ENCODE measurements at places on chromosomes 2 and 18.

- no peak for DNase-seq
Measured at GRCh38 chr18:48355276-48356115, 53.7 kb downstream of the ZBTB7C start.

DNA sequence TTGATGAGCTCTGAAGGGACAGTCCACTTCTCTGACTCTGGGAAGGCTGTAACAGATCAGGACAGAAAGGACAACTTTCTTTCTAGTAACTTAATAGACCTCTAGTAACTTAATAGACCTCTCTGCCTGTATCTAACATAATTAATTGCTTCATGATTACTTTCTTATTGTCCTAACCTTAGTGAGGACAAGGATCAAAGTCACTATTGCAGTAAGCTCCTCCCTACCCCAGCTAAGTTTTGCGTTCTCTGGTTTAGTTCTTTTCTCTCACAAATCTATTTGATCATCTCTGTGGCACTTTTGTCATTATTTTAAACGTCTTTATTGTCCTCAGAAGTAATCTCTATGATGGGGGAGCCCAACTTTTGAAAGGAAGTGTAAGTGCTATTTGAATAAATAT, 125.5 kb upstream of the UGP2 start:
- DNase-seq, result no peak

DNA sequence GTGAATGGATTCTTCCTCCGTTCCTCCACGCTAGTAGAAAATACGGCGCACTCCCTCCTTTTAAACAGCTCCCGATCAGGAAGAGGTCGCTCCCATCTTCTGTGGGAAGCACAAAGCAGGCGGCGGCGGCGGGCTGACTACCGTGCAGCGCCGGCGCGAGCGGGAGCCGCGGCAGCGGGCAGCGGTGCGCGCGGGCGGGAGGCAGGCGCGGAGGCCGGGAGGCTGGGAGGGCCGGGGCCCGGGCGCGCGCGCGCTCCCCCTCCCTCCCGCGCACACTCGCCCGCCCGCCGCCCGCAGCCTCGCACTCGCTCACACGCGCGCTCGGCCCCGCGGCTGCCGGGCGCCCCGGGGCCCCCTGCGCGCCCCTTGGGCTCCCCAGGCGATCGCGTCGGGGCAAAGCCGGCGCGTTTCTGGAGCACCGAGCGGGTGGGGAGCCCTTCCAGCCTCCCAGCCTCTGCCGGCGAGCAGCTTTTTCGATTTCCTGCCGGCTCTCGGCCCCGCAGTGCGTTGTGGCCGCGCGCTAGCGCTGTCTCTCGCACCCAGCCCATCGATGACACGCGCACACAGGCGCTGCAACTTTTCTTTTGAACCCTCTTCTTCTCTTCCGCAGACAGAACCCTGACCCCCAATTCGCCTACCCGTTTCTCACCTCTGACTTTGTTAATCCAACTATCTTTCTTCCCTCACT, at the start of gene SLC8A1:
Gene SLC8A1 (minus strand): TSS at position 173 of the 688 bp plus-strand sequence.
- peak; percentile 40 for DNase-seq

DNA sequence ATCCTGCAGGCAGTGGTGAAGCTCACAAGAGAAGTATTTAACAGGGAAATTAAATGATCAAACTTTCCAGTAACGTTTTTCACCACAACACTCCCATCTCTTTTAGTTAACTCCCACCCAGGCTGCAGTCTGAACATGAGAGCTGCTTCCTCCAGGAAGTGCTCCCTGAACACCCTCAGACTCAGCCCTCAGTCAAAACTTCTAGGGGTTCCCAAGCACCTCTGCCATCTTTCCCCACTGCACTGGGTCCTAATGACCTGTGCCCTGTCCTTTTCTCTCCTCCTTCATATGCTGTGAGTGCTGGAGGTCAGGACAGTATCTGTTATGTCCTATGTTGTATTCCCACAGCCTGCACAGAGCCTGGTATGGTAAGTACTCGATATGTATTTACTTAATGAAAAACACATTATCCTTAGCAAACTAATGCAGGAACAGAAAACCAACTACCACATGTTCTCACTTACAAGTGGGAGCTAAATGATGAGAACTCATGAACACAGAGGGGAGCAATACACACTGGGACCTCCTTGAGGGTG, 49.2 kb upstream of the ASPRV1 start:
- no peak for DNase-seq

DNA sequence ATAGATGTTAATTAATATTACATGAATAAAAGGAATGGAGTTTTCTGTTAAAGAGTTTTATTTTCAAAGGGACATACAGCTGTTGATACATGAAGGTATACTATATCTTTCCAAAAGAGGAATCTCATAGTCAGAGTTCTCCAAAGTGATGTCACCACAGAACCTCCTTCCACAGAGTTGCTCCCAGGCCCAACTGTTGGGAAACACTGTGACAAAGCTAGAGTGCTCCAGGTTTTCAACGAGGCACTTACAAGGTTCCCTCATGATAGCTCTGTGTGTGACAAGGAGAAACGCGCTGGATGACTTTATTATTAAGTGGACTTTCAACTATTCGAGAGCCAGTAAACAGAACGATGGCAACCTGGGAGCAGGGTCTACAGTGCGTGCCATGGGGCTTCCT, 33.5 kb downstream of the PTPN18 start:
- no peak for DNase-seq

- no peak for DNase-seq
Measured at GRCh38 chr18:35835366-35835765, 137.1 kb upstream of the RMP24 start.

DNA sequence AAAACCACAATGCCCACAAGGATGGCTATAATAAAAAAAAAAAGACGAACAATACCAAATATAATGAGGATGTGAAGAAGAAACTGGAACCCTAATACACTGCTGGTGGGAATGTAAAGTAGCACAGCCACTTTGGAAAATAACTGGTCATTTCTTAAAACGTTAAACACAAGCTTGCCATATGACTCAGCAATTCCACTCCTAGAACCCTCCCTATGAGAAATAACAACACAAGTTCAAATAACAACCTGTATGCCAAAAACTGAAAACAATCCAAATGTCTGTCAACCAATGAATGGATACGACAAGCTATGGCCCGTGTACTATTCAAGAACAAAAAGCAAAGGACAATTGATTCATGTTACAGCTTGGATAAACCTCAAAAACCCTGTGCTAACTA, 7.0 kb upstream of the ALPK2 start:
- no peak for DNase-seq

DNA sequence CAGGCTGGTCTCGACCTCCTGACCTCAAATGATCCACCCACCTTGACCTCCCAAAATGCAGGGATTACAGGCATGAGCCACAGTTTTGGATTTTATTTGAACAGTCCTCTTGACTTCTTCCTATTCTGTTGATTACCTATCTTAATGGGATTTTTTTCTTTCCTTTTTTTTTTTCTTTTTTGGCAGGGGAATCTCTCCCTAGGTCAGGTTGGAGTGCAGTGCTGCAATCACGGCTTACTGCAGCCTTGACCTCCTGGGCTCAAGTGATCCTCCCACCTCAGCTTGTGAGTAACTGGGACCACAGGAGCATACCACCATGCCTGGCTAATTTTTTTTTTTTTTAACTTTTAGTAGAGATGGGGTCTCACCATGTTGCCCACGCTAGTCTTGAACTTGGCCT, 2.8 kb downstream of the MTHFD2 start:
- DNase-seq, result peak; percentile 51

DNA sequence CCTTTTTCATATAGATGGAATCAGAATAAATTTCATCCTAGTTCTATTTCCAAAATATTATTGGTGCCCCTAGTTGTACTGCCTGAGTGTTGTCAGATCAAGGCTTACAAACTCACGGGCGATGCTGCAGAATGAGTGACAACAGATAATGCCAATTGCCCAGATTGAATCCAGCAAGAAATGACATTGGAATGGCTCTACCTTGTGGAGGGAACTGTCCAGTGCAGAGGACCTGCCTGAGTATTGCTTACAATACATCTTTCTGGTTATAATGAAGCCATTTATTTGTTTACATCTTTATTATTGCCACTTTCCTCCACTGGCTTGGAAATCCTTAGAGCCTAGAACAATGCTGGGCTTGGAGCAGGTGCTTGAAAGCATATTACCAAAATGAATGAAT, 7.8 kb upstream of the IL1R2 start:
- DNase-seq, result no peak

DNA sequence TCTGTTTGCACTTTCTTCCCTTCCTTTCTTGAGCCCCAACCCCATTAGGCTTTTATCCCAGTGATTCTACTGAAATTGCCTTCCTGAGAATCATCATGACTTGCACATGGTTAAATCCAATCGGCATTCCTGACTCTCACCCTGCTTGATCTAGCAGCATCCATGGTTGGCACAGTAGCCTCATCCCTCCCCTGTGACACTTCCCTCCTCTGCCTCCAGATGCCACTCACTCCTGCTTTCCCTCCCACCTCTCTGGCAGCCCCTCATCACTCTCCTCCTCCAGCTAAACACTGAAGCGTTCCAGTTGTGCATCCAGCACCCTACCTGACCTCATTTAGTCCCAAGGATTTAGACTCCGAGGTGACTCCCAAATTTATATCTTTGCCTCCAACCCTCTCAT, 114.7 kb downstream of the GALNT14 start:
- DNase-seq, result no peak

DNA sequence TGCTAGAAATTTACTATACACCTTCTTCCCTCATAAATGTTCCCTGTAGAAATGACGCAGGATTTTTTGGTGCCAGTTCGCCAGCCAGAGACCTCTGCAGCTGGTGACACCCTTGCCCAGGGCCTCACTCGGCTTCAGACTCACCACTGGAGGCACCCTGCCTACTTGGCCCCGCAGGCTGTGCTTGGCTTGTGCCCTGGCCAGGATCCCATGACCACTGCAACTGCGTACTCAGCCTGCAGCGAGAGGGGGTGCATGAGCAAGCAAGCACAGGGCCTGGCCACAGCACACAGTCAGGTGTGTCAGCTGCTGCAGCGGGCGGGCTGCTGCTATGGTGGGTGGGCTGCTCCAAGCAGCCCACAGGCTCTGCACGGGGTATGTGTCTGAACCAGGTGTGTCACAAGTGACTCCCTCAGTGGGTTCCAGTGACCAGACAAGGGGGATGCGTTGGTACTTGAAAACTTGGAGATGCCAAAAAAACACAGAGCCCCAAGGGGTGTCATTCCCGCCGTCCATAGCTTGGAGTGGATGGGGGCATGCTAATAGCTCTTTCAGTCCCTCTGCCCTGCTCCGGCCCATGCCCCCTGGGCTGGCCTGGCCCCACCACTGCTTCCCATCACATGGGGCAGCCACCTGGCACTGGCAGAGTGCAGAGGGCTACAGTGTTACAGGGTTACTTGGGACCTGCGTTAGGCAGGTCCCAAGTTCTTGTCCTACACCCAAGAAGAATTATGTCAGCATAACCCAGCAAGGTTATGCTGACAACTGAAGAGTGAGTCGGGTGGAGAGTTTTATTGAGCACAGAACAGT, 46.6 kb upstream of the TANC1 start:
- DNase-seq, result no peak

DNA sequence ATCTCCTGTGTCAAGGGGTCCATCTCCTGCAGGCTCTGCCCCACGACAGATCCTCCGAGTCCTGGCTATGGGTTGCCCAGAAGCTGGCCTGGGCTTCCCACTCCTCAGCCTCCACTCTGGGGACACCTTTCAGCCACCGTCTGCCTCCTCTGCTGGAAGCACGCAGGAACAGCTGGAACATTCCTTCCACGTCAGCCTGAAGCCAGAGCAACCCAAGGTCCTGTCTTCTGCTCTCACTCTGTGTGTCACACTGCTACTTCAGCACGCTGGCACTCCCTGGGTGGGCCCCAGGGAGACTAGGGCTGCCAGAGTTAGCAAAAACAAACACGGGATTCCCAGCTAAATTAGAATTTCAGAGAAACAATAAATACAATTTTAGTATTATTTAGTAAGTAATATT, 148.8 kb downstream of the HRH4 start:
- no peak for DNase-seq

DNA sequence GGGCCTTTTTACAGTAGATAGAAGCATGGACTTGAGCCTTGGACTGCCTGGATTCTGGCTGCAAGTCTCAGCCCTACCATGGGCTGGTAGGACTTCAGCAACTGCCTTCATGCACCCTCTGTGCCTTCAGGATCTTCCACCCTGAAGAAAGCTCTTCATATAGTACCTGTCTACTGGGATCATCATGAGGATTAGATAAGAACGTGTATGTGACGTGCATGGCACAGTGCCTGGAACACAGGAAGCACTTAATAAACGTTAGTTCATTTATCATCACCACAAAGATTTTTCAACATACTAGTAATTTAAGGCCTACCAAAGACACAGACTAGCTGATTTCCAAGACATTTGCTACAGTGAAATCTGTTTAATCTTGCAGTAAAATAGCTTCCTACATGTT, 53.2 kb upstream of the ITM2C start:
- DNase-seq, result no peak

GRCh38 chr2:62467475-62468321, 38.3 kb downstream of the TMEM17 start:
- DNase-seq, result no peak

DNA sequence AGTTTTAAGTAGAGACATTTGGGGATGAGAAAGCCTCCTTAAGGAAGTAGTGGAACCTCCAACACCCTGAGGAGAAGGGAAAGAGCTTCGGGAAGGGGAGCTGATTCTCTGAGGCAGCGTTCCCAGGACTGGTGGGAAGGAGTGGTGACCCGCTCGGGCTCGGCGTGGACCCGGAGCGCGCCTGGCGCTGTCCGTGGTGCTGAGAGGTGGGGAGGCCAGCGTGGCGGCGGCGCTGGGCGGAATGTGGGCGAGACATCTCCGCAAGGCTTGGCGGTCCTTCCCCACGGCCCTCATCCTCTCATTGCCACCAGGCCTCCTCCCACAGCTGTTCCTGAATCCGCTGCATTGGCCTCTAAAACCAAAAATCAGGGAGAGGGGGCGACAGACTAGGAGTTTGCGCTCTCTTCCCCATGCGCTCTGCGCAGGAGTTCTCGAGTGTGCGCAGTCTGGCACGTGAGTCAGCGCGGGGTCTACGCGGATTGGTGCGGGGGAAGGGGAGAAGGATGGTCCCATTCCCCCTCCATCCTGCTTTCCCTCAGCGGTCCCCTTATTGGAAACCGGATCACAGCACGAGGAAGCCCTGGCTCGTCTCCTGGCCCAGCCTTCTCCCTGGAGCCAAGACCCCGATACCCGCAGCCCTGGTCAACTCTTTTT, 857 bp downstream of the RESP18 start:
- DNase-seq, result no peak

- DNase-seq, result no peak
Measured at GRCh38 chr2:70241340-70241739, 7.1 kb downstream of the TIA1 start.

DNA sequence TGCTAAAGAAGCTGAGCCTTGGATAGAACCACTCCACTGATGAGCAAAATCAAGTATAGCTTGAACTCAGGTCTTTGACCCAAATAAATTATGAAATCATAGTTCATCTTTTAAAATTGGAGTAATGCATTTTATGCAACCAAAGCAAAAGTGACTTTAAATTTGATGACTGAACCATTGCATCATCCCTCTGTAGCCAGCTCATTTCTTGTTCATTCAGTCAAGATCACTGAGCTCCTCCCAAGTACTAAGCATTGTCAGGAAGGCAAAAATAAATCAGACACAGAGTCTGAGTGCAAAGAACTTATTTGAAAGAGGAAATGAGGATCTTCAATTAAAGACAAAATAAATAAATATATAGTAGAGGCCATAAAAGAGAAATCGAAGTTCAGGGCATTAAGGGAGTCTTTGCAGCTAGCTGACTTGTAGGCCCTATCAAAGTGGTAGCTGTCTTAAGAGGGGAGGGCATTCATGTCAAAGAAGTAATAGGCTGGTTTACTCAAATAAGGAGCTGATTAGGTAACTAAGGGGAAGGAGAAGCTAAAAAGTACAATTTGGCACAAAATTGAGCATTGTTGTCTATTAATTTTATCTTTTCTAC, 411.8 kb downstream of the MTX2 start:
- no peak for DNase-seq

GRCh38 chr2:235390108-235390815, 103.6 kb upstream of the AGAP1 start:
- no peak for DNase-seq

GRCh38 chr2:120445449-120446143, 99.7 kb downstream of the INHBB start:
- no peak for DNase-seq

Data from uterus (tissue), 4 donors.